ENCODE measurements at places on chromosomes 4 and X.

- DNase-seq = no peak
These were observed 123.9 kb upstream of the ACSL4 start for GRCh38 chrX:109856974-109857373.

- DNase-seq = no peak
These were observed 48.5 kb downstream of the MRPL1 start for GRCh38 chr4:77911091-77911490.

DNA sequence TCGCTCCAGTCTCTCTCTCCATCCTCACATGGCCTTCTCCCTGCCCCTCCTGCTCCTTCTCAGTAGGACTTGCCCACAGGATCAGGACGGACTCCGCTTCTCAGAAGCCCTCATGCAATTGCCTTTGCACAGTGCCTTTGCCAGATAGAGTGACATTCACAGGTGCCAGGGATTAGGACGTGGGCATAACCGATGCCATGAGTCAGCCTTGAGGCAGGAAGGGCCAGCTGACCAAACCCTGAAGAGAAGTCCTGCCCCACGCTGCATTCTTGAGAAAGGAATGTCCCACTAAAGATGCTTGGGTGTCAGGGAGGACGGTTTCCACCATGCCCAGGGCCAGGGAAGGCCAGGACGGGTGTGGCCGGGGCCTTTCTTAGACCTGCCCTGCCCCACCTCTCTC is 6.6 kb upstream of the GRPEL1 start:
- no peak for DNase-seq

GRCh38 chrX:119816300-119816699 is 24.9 kb upstream of the RPL39 start:
- DNase-seq = no peak

DNA sequence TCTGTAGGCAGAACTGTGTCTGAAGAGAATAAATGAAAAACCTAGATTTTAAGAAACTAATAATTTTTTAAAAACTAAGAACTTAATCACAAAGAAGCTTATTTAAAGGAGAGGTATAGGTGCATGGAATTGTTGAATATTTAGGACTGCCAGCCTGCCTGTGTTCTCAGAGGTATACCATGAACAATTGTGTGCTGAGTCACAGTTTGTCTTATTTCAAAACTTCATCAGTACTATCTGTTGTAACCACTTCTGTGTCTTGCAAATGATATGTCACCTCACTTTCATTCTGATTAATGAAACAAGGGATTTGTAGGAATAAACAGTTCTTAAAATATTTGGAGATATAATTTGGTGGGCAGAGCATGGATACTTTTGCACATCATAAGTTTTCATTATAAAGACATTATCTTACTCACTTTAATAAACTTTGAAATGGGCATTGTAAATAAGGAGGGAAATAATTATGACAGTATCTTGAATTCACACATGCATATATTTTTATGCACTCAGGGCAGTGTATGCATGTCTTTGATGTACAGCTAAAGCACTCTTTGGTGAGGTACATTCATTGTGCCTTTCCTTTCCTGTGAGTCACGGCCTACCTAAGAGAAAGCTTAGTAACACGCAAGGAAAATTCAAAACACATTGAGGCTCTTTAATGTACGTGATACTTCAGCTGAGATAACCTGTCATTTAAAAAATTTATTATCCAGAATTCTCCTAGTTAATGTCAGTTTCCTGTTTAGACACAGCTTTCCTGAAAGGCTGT is 31.7 kb downstream of the STOX2 start:
- no peak for DNase-seq

- DNase-seq = no peak
These were observed 78.0 kb upstream of the PDHA2 start for GRCh38 chr4:95761871-95762270.

GRCh38 chr4:17595471-17596005 is 18.5 kb downstream of the LAP3 start:
- DNase-seq = no peak

DNA sequence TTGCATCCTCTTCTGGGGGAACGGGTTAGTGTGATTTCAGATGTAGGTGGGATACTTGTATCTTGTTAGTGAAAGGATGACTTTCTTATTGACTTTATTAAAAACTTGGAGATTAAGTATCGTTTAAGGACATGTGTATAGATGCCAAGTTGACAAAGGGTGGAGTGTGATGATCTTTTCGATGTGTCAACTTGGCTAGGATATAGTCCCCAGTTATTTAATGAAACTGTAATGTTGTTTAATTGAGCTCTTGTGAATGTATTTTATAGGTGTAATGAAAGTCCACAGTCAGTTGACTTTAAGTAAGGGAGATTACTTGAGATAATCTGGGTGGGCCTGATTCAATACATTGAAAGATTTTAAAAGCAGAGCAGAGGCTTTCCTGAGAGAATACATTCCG is 127.0 kb downstream of the AASDH start:
- no peak for DNase-seq

GRCh38 chrX:118115953-118116712 is 477 bp downstream of the KLHL13 start:
- DNase-seq = no peak

GRCh38 chrX:120335289-120335688 is 24.0 kb upstream of the TMEM255A start:
- no peak for DNase-seq

GRCh38 chr4:81876106-81876505 is 404.4 kb upstream of the RASGEF1B start:
- DNase-seq = no peak

DNA sequence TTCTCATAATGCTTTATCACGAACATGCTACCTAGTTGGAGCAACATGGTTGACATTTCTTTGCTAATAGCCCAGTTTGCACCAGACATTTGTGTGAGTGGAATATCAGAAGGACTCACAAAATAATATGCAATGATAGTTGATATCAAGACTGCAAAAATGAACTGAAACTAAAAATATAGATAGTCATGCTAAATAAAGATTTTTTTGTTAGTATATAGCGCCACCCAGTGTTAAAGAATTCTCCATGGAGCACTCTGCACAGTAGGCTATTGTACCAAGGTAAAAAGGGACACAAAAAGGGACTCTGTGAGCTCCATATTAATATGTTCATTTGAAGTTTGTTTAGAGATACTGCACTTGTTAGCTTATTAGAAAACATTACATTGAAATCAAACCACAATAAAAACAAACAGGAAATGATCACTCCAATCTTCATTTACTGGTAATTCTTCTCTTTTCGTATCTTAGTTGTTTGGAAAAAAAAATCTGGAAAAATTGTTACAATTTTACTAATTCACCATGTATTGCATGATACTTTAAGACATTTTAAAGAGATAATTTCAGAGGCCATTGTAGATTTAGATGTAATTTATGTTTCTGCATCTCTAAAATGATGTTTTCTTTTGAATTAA is 1509.6 kb downstream of the ADGRL3 start:
- DNase-seq = no peak

DNA sequence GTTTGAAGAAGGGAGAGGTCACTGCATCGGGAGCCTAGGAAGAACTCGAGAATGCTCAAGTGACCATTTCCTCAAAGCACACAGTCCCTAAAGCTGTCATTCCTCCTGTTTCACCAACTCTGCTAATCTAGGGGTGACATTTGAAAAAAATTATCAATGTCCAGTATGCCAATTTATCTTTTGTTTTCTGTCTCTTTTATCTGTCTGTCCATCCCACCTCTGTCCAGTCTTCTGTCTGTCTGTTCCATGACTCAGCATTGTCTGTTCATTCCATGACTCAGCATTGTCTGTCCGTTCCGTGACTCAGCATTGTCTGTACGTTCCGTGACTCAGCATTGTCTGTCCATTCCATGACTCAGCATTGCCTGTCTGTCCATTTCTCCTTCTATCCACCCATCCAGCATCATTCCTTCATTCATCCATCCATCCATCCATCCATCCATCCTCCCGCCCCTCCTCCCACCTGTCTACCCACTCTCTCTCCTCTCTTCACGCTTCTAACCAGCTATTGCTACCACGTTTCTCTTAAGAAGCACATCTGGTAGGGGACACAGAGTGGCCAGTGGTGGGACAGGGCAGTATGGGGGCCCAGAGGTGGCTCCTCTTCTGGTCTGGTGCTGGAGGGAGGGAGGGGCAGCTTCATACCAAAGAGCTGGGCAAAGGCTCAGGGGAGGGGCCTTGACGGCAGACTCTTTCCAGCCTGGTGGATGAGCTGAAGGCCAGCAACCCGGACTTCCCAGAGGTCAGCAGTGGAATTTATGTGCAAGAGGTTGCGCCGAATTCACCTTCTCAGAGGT is 34.1 kb downstream of the HTRA3 start:
- DNase-seq = no peak

- no peak for DNase-seq
These were observed 30.3 kb downstream of the SLC10A6 start for GRCh38 chr4:86818841-86819240.

DNA sequence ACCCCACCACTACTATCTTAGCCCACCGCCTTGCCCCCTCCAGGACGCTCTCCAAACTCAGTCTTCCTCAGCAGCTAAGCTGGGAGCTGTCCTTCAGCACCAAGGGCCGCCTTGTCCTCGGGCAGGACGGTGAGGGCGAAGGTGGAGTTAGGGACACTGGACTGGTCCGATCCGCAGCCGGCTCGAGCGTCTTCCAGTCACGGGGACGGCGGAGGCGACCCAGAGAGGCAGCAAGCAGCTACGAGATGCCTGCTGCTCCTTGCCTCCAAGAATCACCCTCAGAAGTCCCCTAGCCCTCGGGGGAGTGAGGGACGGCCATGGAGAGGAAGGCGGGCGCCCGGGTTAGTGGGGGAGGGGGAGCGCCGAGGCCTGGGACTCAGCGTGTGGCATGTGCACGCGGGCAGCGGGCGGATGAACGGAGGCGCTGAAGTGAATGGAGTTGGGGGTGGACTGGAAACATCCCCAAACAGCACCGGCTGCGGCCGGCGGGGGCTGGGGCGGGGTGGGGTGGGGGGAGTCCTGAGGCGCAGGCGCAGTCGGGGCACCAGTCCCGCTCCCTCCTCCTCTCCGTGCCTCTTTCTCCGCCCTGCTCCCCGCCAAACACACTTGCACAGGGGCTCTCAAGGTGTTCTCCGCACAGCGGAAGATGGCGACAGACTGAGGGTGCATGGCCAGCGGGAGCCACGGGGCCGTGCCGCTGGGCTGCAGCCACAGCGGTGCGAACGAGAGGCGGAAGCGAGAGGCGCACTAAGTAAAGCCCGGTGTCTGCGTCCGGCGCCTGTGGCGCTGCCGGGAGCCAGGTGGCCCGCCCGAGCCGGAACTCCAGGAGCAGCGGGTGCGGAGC is at the start of gene NALF2:
Gene NALF2 (plus strand): TSS at position 545 of the 844 bp plus-strand sequence. CDS start 957 bp downstream, outside the sequence.
- no peak for DNase-seq

DNA sequence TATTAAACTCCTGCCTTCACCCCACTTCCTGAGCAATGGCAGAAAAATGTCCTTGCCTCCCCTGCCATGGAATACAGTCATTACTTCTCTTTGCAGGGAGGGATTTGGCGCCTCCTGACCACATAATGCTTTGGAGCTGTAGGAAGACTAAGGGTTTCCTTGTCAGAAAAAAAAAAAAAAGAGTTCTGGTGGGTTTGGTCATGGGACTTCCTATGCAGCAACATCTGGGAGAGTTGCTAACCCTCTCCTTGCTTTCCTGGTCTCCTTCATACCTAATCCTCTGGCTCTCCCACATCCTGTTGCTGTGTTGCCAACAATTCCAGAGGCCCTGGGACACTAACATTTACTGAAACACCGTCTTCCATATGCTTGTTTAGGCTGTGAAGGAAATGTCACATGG is 75.1 kb upstream of the MBNL3 start:
- DNase-seq = no peak

- no peak for DNase-seq
These were observed 233.9 kb downstream of the CHIC2 start for GRCh38 chr4:53830511-53830910.

- no peak for DNase-seq
These were observed 36.6 kb downstream of the CCNG2 start for GRCh38 chr4:77193511-77194102.

DNA sequence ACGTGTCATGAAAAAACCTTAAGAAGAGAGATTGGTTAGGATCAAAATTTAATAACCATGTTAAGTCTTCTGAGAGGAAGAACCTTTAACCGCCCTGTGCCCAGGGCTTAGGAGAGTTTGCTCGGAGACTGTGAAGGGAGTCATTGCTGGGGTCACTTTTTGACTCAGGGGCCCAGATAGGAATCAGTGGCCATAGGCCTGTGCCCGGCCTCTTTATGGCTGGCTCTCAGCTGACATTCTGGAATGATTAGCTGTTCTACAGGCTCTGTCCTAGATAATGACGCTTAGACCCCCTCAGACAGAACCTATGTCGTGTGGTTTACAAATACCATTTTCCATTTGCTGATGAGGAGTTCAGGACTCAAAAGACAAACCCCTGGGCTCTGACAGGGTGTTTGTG is 174.1 kb downstream of the DCLK2 start:
- DNase-seq = no peak

GRCh38 chr4:177182728-177183127 is 126.9 kb upstream of the NEIL3 start:
- DNase-seq = no peak

DNA sequence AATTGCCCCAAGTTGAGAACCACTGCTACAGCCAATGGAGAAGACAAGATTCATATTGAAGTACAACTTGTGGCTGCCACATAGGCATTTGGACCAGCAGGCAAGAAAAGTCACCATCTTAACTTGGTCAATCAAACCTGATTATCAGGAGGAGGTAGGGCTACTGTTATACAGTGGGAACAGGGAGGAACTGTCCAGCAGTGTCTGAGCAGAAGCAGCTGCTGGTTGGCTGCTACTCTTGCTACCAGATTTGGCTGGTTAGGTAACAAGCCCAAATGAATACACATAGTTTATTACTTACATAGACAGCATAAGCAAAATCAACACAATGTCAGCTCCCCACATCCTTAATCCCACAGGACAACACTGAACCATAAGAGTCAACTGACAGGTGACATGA is 39.4 kb downstream of the ATP1B4 start:
- DNase-seq = no peak

GRCh38 chr4:168654848-168655174 is 158.0 kb downstream of the PALLD start:
- DNase-seq = no peak

GRCh38 chr4:80192937-80193336 is 4.4 kb upstream of the PRDM8 start:
- DNase-seq = no peak

DNA sequence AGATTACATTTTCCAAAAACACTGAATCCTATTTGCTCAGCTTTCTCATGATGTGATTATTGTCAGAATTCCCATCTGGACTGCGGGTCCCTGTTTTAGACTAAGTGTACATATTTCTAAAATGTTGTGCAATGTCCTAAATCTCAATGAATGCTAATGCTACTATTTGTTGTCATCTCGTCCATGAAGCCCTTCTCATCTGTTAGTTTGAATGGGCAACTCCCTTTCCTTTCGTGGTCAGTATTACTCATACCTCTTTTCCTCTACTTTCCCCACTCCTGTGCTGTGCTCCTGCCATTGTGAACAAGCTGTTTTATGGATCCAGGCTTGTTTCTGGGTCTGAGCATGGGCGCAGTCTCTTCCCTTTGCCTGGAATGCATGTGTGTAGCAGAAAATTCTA is 91.0 kb downstream of the MID1 start:
- DNase-seq = no peak

GRCh38 chr4:134422776-134423175 is 221.2 kb upstream of the PABPC4L start:
- no peak for DNase-seq
